Stimulated activated CD8-positive, alpha-beta memory T cell treated with anti-CD3 and anti-CD28 coated beads, Interleukin-4, amount 100 ng/mL, for 24 hours (primary cell): ENCODE measurements at places on chromosomes 1 and 21.

DNA sequence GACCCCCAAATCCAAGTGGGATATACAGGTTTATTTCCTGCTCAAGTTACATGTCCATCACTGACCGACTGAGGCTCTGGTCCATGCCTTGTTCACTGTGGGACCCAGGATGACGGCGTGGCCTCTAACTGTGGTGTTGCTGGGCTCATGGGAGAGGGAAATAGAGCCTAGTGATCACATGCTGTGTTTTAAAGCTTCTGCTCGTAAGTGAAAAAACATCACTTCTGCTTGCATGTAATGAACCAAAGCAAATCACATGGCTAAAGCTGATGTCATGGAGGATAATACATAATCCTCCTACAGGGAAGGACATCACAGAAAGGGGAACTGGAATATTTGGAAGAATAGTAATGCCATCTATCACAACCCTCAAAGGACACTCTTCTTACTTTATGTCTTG lies 107.6 kb downstream of the FASLG start:
- no peak for DNase-seq

GRCh38 chr1:114756949-114757454 lies 782 bp downstream of the CSDE1 start:
- DNase-seq, result no peak

GRCh38 chr1:227541796-227542152 lies 21.6 kb upstream of the ZNF678 start:
- no peak for DNase-seq

DNA sequence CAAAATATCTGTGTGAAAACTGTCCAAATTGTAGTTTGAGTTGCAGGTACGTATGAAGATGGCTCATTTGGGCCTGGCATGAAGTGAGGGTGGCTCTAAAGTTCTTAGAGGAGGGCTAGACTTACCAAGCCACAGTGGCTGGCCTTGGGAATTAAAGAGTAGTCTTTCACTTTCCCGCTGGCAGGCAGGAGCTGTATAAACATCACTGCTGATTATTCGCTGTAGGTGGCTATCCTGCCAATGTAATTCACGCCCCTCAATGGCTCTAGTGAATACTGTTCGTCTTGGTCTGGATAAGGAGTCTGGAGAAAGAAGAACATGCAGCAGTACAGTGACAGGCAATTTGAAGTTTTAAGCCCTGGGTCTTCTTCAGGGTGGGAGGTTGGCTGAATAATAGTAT lies 31.0 kb downstream of the UROD start:
- no peak for DNase-seq

- no peak for DNase-seq
These were observed 41.2 kb upstream of the PDC start for GRCh38 chr1:186502087-186502486.
